ENCODE measurements at places on chromosomes 7 and 10. TPM values are rescaled to one million over a fixed set of nuclear protein-coding genes. Genes with fewer than 3 reads are reported as not detected.

STAG3 gene
- total RNA-seq, result 24.7 TPM

NRCAM gene
- total RNA-seq, result 0.46 TPM

HSPB1 gene
- 28.1 TPM for total RNA-seq

JCAD gene
- total RNA-seq, result not detected

TEX36 gene
- total RNA-seq, result not detected

TLX1 gene
- total RNA-seq, result not detected

GSTO2 gene
- 1.3 TPM for total RNA-seq

RNF133 gene
- not detected for total RNA-seq

OR2A5 gene
- total RNA-seq, result not detected

MEST gene
- 1.2 TPM for total RNA-seq

PPP1R17 gene
- total RNA-seq, result not detected

IMPDH1 gene
- total RNA-seq, result 72.3 TPM

UCN3 gene
- total RNA-seq, result not detected

TBATA gene
- not detected for total RNA-seq

CYP3A5 gene
- not detected for total RNA-seq

TMEM270 gene
- not detected for total RNA-seq

RUFY2 gene
- total RNA-seq, result 13.0 TPM

EPHA1 gene
- 10.0 TPM for total RNA-seq

PDCD4 gene
- 81.0 TPM for total RNA-seq

TMEM229A gene
- total RNA-seq, result not detected

ELAPOR2 gene
- total RNA-seq, result 3.0 TPM
